Epithelial cell of prostate (primary cell): ENCODE measurements at places on chromosomes 16 and 17.

DNA sequence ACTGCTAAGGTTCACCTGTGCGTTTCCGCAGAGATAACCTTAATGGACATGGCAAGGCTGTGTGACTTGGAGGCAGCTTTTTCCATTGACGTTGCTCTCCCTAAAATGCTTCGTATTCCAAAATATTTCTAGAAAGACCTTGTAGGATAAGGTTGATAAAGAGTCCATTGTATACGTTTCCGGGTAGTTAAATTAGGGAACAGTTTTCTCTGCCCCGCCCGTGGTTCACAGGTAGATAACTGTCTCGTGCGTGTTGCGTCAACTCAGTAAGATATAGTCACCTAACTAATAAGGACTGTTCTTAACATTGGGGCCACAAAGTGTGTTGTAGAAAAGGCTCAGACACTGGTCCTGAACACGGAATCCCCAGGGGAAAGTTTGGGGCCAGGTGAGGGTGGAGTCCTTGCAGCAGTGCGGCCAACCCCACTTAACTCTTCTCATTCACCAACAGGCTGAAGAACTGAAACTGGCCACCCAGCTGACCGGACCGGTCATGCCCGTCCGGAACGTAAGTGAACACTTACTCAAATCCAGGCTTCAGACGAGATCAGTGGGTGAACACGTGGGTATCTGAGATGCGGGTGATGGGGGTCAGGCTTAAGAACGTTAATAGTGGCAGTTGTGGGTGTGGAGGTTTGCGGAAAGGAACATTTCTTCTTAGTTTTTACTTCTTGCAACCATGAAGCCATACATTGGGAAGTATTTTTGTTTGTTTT, 1.6 kb downstream of the RPL13 start:
- DNase-seq = no peak

DNA sequence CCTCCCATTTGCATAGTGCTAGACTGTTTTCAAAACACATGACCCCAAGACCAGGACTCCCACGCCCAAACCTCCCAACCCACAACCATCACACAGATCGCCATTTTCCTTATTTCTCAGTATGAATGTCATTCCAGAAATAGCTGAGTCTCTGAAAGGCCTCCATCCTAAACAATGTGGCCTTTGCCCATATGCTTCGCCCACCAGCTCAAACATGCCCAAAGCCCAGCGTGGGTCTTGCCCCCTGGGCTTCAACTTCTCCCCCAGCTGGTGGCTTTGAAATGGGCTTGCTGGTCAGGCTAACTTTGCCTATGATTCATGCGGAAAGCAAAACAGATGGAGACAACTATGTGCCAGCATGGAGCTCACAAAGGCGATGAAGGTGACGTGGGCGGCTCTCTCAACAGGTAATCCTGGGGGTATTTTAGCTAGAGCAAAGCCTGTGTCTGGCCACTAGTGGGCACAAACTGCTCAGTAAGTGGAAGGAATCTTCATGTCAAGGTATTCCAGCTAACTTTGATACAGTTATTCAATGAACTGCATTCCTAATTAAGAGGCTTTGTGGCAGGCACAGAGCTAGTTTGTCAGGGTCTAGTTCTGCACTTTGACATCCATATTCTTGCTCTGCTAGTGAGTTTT, 17.1 kb downstream of the PMP22 start:
- no peak for DNase-seq

DNA sequence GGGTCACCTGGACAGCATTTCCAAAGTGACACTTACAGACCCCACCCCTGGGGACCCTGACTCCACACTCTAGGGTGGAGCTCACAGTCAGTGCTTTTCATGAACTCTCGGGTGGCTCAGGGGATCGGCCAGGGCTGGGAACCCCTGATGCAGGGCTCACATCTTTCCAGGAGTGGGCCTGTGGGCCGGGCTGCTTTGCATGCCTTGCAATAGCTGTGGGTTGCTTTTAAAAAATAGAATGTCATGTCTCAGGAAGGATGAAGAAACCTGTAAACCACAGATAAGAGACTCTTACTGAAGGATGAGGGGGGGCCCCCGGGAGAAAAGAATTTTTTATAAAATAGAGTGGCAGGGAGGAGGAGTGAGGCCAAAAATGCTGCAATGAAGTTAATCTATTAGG, 40.2 kb downstream of the RBFOX3 start:
- no peak for DNase-seq

DNA sequence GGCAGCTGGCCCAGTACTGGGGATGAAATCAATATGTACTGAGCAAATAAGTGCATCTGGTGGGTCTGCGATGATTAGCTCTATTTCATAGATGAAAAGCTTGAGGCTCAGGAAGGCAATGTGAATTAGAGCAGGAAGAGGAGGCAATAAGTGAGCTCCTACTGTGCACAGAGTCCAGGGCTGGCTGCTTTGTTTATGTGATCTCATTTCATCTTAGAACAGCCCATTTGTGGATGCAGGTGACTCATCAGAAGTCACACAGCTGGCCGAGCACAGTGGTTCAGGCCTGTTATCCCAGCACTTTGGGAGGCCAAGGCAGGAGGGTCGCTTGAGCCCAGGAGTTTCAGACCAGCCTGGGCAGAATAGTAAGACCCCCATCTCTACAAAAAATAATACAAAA, 7.1 kb downstream of the TMEM114 start:
- DNase-seq = peak; percentile 6

- DNase-seq = no peak
Measured at GRCh38 chr16:88530858-88531203, 39.4 kb upstream of the ZC3H18 start.

- DNase-seq = no peak
Measured at GRCh38 chr17:45320349-45320930, 3.6 kb upstream of the MAP3K14 start.

GRCh38 chr17:80785477-80786178, 206.0 kb upstream of the CHMP6 start:
- DNase-seq = no peak
